Cardiac muscle cell (in vitro differentiated cells and primary cell): ENCODE measurements at places on chromosomes 6 and 20.

GRCh38 chr20:8568075-8568474 is 436.0 kb downstream of the PLCB1 start:
- peak; percentile 88 for DNase-seq

GRCh38 chr6:167045828-167046580 is 46.8 kb downstream of the CEP43 start:
- DNase-seq = no peak

DNA sequence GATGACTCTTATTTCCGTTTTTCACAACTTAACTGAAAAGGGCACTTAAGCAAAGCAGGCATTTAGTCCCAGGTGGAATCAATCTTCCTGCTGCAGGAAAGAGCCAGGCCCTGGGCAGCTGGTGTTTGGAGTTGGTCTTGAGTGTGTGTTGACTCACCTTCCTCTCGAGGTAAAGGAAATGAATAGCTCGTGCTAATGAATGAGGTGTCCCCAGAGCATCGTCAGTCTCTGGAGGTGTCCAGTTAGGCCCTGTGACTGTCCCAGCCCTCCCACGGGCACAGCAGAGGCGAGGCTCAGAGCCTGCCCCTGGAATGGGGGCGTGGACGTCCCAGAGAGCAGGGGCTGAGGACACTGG is 277.7 kb downstream of the NRN1 start:
- DNase-seq = no peak

DNA sequence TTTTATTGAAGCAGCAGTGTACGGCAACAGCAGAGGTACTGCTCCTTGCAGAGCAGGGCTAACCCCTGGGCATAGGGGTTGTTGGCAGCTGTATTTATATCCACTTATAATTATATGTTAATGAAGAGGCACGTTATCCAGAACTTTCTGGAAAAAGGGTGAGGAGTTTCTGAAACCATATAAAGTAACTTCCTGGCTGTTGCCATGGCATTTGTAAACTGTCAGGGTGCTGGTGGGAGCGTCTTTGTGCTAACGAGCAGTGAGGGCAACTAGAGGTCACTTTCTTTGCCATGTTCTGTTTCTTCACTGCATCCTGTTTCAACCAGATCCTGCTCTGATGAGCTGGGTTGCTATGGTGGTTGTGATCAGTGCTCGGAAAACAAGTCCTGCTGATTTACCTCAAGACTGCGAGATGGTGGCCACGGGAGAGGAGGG is 11.1 kb upstream of the ARFGEF2 start:
- DNase-seq = peak; percentile 72

DNA sequence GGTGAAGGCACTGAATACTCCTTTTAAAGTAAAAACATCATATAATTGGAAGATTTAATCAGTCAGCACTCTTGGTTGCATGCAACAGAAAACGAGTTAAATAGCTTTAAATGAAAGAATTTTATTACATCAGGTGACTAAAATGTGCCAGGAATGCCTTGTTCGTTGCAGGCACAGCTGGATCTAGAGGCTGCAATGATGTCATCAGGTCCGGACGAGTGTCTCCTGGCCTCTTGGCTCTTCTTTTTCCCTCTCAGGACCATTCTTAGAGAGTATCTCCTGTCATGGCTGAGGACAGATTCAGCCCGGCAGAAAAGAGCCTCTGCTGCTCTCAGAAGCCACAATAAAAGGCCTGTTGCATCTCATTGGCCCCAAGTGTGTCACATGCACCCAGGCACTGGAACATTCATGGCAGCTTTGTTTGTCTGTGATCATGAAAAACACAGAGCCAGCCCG is 510.7 kb upstream of the SULF2 start:
- DNase-seq = peak; percentile 69

GRCh38 chr6:144895313-144896278 is 610.5 kb downstream of the UTRN start:
- no peak for DNase-seq

DNA sequence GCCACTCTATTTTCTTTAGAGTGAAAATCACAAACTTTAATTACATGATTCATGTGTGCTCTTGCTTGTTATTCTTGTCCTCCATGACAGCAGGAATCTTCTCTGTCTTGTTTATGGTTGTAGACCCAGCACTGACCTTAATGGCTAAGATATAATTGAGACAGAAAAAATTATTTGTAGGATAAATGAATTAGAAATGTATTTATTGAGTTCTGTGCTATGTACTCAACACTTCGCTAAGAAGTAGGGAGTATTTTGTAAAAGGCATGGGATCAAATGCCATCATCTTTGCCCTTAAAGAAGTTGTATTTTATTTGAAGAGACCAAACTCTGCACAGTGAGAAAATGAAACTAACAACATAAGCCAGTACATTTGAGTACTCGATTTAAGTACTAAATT is 71.2 kb downstream of the CBLN4 start:
- no peak for DNase-seq

- peak; percentile 80 for DNase-seq
Observed at GRCh38 chr6:6723921-6724538, 135.5 kb downstream of the LY86 start.

- DNase-seq = no peak
Observed at GRCh38 chr20:20079102-20079784, 26.9 kb downstream of the CFAP61 start.

GRCh38 chr20:19295076-19295475 is 82.6 kb downstream of the SLC24A3 start:
- DNase-seq = no peak

DNA sequence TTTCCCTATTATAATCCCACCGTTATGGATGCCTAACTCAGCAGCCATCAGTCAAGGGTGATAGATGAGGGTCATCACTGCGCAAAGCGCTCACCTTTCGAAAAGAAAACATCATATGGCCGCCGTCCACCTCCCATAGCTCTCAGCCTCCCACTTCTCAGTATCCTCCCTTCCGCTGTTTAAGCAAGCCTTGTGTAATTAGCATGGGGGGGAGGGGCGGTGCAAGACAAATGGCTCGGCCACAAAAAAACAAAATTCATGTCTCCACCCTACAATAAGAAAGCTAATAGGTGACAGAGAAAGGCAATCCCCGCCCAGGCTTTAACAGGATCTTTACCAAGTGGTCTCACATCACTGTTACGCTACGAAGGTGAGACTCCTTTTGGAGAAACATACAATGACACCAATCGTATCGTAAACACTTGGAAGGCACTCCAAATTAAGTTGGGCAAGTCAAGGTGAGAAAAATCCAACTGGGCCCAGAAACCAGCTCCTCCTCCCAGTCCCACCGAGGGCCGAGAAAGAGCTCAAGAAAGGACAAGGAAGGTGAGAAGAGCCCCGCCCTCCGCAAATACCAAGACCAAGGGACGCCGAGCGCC is 645 bp downstream of the DDX39B start:
- peak; percentile 76 for DNase-seq

DNA sequence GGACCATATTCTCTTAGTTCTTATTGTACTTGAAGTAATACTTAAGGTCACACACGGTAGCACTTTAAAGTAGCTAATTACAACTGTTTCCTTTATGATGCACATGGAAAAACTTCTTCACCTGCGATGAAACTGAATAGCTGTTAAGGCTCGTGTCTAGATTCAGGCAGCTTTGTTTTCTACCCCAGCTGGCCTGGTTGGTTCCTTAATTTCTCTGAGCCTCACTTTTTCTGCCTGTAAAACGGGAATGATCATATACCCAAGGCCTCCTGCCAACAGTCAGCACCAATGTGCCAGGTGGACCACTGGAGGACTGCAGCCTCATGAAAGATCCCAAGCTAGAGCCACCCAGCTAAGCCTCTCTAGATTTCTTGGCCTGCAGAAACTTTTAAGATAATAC is 35.0 kb downstream of the EDN3 start:
- no peak for DNase-seq

GRCh38 chr6:144429753-144430152 is 144.6 kb downstream of the UTRN start:
- DNase-seq = no peak

DNA sequence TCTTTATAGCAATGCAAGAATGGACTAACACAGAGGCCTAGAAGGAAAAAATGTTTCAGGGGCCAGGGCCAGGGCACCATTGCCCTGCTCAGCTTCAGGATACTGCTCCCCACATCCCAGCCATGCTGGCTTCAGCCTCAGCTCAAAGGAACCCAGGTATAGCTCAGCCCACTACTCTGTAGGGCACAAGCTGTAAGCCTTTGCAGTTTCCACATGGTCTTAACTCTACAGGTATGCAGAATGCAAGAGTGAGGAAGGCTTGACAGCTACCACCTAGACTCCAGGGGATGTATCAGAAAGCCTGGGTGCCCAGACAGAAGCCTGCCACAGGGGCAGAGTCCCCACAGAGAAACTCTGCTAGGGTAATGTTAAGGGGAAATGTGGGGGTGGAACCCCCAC is 10.5 kb upstream of the TTK start:
- no peak for DNase-seq

DNA sequence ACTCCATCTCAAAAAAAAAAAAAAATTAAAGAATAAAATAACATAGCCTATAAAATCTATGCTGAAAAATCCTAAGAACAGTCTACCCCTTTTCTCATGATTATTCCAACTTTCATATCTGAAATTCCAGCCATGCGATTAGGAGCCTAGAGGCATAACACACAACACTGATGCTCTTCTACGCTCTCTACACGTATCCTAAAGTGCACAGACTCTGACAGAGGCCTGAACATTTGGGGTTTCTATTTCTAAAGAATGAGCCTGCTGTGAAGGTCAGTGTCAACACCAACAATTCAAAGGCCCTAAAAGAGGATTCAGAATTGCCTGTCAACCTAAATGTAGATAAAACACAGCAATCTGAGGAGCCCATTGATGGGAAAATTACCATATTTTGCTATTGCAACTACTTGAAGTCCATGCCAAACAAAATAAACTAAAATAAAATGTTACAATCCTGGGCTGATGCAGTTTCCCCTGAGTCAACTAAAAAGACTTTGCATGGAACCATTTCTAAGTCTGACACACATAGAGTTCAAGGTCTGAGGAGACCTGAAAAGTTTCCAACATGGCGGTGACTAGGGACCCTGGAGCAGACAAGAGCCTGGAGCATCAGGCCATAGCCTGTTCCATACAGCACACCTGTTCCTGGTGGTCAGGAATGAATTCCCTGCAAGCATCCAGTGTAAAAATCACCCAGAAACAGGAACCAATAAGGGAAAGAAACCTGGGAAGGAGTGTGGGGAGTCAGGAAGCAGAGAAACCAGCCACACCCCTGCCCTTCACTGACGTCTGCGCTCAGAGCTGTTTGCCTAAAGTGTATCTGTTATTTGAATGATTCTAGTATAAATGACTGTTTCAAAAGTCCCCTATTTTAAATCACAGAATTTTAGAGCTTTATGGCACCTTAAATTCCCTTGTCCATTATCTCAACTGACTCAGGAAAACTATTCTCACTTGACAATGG is 11.8 kb downstream of the NINL start:
- DNase-seq = no peak

- DNase-seq = peak; percentile 52
Observed at GRCh38 chr6:25922301-25922700, 8.2 kb downstream of the SLC17A2 start.

- DNase-seq = no peak
Observed at GRCh38 chr20:49237531-49237930, 18.3 kb downstream of the DDX27 start.

DNA sequence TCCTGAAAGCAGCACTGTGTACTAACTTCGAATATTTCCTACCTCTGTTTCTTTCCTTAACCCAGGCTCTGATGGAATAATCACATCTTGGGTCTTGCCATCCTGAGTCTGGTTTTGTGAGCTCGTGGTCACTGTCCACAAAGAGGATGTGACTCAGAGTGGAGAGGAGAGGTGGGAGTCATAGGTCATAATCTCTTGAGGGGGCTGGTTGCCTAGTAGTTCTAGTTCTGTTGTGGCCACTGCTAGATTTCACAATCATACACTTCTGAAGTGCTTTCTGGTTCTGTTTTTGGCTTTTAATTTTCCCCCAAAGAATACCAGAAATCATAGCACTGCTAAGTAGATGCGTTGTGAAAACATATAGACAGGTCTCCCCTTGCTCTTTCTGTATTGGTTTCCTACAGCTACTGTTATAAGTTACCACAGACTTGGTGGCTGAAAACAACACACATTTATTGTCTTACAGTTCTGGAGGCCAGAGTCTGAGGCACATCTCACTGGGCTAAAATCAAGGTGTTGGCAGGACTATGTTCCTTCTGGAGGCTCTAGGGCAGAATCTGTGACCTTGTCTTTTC is 102.8 kb downstream of the NRSN1 start:
- no peak for DNase-seq

- DNase-seq = no peak
Observed at GRCh38 chr6:88520445-88520844, 354.3 kb upstream of the CNR1 start.

DNA sequence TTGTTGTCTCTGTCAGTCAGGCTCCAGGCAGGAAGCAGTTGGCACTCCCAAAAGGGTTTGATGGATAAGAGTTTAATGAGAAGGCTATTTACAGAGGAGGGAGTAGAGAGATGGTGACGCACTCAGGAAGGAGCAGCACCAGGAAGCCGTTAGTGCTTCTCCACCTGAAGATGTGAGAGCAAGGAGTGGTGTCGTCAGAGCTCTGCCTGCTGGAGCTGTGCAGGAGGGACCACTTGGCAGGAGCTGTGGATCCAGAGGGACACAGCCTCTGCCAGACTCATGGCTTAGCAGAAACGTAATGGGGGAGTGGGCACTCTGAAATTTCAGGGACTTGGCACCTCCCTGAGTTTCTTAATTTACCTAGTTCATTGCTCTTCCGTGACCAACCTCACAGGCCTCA is 16.8 kb downstream of the DAAM2 start:
- DNase-seq = no peak

- no peak for DNase-seq
Observed at GRCh38 chr20:46188866-46189541, 70.9 kb downstream of the CD40 start.

DNA sequence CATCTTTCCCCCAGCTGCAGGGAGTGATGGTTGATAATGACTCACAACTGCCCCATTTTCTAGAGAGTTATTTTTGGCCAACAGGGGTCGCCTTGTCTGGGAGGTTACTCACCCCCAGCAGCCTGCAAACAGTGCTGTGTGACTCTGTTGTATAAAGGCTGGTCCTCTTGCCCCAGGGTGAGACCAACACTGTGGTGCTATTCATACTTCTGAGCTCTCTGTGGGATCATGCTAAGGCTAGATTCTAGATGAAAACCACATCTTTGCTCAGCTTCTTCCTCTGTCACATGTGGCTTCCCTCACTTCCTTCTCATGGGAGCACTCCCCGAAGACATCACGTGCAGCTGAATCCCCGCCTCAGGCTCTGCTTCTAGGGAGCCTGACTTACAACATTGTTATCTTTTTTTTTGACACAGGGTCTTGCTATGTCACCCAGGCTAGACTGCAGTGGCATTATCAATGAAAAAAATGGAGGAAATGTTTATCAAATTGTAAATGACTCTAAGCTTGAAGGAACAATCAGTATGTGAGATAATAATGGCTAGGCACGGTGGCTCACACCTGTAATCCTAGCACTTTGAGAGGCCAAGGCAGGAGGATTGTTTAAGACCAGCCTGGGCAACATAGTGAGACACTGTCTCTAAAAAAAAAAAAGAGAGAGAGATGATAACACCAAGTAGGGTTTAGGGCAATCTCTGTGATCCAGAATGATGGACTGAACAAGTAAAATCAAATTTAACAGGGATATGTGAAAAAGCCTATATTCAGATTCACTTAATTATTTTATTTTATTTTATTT is 55.7 kb upstream of the SLC23A2 start:
- peak; percentile 37 for DNase-seq

- DNase-seq = no peak
Observed at GRCh38 chr20:25297141-25297905, 49.4 kb downstream of the PYGB start.

GRCh38 chr6:54053881-54054391 is 57.3 kb upstream of the MLIP start:
- DNase-seq = peak; percentile 93

- peak; percentile 10 for DNase-seq
Observed at GRCh38 chr6:87908978-87909811, 138.4 kb upstream of the SPACA1 start.
